Breast epithelium (tissue), 4 donors: ENCODE measurements at places on chromosomes 6 and 20.

- no peak for DNase-seq
These were observed 9.8 kb upstream of the HECA start for GRCh38 chr6:139124887-139125672.

DNA sequence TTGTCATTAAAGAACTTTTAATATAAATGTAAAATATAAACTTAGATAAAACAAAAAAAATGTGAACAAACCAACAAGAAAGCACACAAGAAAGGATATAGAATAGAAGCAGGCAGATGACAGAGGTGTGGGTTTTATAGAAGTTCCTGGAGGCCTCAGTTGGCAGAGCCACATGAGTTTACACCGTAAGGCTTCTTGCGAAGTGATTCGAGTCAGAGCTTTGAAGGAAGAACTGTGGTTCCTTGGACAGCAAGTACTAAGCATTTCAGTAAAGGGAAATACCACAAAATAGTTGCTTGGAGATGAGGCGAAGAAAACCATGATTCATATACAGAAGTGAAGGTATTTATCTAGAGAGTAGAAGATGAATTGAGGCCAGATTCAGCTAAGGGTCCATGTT lies 207.9 kb upstream of the EYA4 start:
- DNase-seq: no peak

DNA sequence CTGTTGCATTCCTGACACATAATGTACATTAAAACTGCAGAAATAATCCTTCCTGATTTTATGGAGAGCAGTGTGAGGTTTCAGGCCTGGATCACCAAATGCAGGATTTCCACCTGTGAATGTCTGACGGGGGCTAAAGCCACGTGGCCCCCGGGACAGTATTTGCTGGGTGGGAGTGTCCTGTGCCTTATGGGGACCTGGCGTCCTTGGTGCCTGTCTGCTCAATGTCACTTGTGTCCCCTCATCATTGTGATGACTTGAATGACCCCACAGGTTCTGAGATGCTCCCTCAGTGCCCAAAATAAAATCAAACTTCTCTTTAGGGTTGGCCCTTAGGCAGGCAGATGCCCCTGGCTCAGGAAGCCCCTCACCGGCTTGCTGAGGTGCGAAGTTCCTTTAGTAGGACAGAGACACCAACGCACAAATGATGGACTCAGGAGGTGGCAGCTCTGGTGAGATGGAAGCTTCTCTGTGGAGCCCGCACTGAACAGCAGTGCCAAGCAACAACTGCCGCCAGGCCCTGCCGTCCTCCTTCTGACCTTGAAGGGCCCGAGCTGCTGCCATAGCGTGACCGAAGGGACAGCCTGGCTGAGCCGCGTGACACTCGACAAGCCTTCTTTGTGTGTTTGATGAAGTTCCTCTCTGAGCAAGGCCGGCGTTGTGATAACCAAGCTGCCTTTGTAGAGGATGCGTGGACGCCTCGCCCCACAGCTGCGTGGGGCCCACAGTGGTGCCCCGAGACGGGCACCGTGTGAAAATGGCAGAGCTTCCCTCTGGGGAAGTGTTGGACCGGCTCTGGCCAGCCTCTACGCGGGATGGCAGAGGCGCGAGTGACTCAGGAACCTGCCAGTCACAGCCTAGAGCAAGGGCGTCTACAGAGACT lies 30.9 kb downstream of the FRMD1 start:
- no peak for DNase-seq

- DNase-seq: no peak
These were observed 42.3 kb upstream of the LAMA4 start for GRCh38 chr6:112296694-112297093.

- no peak for DNase-seq
These were observed 665.7 kb upstream of the GJE1 start for GRCh38 chr6:141467041-141467440.

DNA sequence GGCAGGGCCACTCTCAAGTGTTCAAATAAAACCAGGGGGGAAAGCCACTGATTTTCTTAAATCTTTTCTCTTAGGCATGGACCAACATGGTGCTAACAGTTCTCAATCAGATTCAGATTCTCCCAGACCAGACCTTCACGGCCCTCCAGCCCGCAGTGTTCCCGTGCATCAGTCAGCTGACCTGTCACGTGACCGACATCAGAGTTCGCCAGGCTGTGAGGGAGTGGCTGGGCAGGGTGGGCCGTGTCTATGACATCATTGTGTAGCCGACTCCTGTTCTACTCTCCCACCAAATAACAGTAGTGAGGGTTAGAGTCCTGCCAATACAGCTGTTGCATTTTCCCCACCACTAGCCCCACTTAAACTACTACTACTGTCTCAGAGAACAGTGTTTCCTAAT lies 41.5 kb upstream of the SMIM28 start:
- no peak for DNase-seq

- no peak for DNase-seq
These were observed 7.6 kb downstream of the PRND start for GRCh38 chr20:4729265-4729664.

GRCh38 chr6:113969888-113970804 lies 802 bp downstream of the HDAC2 start:
- peak; percentile 74 for DNase-seq

DNA sequence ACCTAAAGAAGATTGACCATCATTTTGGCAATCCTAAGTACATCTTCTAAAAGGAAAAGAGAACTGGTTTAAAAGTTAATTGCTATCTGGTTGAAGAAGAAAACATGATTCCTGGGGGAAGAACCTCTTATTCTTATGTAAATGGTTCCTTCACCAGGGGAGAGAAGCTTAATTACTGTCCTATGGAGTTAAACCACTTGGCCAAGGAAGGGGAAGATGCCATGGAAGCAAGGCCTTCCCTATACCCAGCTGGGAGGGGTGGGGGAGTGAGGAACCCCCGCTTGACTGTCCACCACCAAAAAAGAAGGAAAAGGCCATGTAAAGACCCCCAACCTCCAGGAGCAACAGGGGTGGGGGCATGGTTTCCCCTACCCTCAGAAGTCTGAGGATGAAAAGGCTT lies 962.1 kb downstream of the GRIK2 start:
- no peak for DNase-seq

DNA sequence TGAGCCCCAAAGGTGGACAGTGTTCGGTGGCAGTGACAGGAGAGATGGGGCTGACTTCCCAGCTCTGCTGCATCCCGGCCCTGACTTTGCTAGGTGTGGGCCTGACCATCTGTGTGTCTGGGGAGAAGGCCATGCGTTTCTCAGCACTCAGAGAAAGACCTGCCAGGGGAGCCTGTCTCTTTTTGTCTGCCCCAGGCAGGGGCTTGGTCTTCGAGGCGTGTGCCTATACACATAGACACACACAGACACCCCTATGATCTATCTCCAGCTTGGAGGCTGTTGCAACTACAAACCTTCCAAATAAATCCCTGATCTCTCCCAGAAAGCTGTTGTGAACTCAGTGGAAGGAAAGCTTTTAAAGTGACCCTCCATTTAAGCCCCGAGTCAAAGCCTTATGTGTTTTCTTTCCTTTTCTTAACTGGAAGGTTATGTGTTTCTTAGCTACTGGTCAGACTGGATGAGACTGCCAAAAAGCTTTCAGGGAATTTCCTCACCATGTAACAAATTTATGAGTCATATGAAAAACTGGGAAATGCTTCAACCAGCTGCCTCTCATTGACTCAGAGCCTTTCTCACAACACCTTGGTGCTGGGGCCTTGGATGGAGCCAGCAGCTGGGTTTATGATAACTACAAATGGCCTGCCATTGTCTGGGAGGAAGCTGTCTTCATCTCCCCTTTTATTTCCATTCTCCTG lies 102.6 kb downstream of the CDC5L start:
- DNase-seq: peak; percentile 53
